ENCODE measurements at places on chromosomes 7 and 10.

DNA sequence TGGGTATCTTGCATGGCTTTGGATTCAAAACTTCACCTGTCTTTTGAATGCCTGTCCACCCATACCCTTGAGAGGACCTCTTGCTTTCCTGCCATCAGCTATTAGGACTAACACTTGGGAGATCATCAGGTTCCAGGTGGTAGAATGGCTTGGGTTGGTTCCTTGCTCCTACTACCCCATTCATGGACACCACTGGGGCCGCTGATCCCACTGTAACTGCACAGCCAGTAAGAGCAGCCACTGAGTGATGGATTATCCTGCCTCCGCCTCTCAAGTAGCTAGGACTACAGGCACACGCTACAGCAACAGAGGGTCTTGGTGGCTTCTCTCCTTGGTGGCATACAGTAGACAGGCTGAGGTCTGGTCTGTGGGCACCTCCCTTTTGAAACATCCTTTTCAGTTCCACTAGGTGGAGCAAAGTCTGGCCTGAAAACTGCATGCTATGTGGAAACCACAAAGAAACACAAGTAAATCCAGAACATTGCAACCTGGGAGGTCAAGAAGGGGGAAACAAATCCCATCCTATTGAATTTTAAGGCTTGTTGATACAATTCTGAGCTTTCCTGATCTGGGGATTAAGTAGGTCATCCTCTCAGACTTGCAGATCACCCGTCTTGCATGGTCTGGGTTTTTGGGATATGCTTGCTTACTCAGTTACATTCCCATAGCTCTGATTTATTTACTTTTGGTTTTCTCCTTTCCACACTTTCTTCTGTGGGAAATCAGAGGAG is 9.4 kb downstream of the WBP1L start:
- DNase-seq: no peak

- no peak for DNase-seq
These were observed 365.3 kb upstream of the IGFBP3 start for GRCh38 chr7:46286356-46286755.

- DNase-seq: no peak
These were observed 168.4 kb upstream of the IMMP2L start for GRCh38 chr7:111730476-111731300.

DNA sequence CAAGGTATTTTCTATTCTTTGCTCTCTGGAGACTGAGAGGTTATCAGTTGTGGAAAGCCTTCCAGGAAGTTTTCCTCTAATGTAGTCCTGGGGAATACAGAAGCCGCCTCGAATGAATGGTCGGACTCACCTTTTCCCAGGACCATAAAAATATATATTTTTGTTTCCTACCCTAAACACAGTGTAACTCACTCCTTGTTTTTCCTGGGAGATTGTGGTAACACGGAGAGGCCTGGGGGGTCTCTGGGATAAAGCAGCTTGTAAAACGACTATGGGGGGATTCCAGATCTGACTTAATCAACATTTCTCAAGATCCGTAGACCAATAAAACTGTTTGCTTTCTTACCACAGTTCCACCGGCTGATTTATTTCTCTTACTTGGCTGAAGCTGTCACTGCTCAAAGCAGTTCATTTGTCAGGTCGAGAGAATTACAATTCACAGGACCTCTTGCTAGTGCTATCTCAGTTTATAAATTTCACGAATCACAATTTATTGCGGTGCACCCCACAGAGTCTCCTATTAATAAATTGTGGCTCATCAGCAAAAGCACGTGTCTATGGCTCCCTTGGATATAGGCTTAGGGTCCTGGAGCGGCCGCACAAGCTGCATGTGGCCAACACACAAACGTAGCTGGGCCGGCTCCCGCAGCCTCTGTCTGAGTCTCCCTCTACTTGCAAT is 176.3 kb upstream of the BMPER start:
- DNase-seq: no peak

DNA sequence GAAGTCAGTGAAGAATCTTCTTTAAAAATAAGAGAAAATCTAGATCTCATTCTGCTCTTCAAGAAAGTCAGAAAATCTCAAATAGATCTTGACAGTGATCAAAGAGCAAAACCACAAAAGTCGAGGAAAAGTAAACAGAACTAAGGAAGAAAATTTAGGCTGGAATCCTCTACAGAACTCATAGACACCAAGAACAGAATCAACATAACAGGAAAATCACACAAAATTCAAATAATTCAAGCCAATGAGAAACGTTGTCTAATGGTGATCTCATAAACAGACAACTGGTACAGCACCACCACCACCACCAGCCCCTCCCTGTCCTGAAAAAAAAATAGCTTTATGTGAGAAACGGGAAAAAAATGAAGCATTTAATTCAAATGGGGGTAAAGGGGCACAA is 6.9 kb downstream of the ITGB1 start:
- no peak for DNase-seq

DNA sequence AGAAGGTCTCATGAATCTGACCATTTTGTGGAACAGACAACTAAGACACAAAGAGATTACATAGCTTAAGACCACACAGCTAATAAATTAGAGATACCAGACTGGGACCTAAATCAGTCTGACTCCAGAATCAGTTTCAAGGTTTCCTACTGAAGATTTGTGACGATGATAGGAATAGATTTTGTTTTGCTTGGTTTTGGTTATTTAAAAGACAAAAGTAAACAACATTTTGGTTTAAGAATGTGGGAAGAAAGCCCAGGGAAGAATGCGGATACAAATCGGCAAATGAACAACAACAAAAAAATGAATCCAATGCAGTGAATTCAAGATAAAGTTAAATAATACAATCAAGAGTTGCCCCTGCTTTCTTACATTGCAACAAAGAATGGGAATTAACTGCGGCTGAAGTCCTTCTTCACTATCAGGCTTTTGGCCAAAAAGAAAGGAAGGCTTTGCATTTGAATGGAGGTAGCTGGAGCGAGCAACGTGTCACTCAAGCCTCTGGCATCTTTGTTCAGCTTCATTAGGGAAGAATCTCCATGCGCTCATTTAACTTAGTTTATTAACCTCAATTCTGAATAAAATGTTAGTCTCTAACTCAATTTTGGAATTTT is 210.8 kb downstream of the ADAM12 start:
- no peak for DNase-seq

- no peak for DNase-seq
These were observed 18.9 kb downstream of the ANLN start for GRCh38 chr7:36408589-36408988.

GRCh38 chr7:33632840-33633525 is 272.4 kb upstream of the BMPER start:
- DNase-seq: no peak

GRCh38 chr10:102491136-102491535 is 11.4 kb downstream of the ACTR1A start:
- no peak for DNase-seq

- no peak for DNase-seq
These were observed 611.9 kb downstream of the PTPRN2 start for GRCh38 chr7:157975401-157976372.

DNA sequence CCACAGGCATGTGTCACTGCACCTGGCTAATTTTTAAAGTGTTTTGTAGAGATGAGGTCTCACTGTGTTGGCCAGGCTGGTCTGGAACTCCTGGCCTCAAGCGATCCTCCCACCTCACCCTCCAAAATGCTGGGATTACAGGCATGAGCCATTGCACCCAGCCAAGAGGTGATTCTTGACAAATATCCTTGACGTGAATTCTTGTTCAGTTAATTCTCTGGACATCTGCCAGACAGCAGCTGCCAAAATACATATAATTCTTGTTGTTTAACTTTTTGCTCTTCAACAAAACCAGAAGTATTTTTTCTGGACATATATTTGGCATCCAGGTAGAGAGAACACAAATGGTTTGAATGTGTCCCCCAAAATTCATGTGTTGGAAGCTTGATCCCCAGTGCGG is 3.2 kb downstream of the ACADSB start:
- no peak for DNase-seq

DNA sequence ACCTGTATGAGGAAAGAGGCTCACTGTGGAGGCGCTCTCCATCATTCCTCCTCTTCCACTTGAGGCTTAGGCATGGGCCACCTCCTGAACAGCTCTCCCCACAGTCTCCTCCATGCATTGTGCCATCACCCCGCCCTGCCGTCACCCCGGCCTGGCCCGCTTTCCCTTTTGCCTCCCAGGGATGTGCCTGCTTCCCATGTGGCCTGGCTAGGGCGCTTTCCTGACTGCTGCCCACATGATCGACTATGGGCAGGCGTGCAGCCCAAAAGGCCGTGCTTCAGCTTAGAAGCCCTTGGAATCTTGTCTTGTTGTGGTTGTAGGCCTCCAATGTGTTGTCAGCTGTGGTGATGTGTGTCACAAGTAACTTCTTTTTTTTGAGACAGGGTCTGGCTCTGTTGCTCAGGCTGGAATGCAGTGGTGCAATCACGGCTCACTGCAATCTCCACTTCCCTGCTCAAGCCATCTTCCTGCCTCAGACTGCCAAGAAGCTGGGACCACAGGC is 1.8 kb upstream of the ACTR3C start:
- no peak for DNase-seq

DNA sequence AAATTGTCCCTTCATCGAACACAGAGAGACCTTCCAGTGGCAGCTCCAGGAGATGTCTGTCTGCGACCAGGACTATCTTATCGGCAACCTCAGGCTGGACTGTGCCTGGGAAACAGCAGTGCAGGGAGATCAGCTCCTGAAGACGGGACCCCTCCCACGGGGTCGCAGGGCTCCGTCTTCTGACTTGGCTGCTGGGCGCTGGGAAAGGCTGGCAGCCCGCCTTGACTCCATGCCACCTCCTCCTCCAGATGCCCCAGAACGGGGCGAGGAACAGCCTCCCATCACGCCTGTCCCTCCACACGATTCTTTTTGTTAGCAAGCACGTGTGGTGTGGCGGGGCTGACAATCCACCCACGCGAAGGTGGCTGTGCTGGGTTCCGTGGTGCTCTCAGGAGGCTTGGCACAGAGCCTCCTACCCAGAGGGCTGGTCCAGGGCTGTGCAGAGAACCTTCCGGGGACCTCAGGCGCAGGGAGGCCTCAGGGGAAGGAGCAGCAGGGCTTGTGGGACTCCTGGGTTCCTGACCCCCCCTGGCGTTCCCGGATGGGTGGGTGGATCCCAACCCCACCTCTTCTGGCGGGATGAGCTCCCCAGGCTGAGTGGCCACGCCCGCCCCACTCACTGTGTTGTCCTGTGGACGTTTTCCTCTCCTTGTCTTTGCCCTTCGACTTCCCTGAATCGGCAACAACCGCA is 47.6 kb upstream of the NKX6-2 start:
- DNase-seq: no peak

- no peak for DNase-seq
These were observed 22.8 kb downstream of the PPIA start for GRCh38 chr7:44819292-44819691.

GRCh38 chr10:113454341-113455061 is 98.4 kb upstream of the HABP2 start:
- DNase-seq: peak; percentile 56

DNA sequence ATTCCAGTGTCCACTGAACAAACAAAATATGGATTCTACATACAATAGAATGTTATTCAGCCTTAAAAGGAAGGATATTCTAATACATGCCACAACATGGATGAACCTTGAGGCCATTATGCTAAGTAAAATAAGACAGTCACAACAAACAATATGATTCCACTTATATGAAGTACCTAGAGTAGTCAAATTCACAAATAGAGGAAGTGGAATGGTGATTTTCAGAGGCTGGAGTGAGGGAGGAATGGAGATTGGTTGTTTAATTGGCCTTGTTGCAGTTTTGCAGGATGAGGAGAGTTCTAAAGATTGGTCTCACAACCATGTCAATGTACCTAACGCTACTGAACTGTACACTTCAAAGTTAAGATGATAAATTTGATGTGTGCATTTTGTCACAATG is 119.6 kb downstream of the CHN2 start:
- no peak for DNase-seq

DNA sequence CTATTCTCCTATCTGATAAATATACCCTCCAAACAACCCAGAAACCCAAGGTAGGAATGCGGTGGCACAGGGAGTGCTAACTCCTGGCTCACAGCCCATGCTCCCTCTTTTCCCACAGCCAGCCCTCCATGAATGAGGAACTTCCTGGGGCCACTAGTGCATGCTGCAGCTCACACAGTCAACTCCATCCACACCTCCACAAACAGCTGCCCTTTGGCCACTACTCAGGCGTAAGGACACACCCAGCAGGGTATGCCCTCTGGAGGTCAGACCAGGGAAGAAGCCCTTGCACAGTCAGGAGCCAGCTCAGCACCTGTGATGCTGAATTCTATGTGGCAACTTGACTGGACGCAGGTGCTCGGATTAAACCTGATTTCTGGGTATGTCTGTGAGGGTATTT is 85.2 kb upstream of the PIK3CG start:
- no peak for DNase-seq

GRCh38 chr7:816751-817671 is 15.3 kb upstream of the SUN1 start:
- DNase-seq: peak; percentile 66

GRCh38 chr7:265192-265997 is 24.6 kb upstream of the FOXL3 start:
- DNase-seq: no peak

DNA sequence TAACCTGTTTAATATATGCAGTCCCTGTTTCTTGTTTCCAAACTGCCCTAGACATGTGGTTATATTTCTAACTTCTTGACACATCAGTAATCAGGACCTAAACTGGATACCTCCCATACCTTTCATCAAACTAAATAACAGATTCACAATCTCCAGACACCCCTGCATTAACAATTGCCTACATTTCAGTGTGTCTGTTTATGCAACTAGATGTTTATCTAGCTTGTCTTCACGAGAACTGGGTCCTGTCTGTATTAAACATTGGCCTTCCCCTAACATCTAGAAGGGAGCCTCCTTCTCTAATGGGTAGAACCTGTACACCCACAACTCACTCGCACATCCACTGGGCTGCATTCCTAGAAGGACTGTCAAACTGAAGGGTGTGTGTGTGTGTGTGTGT is 683.7 kb upstream of the FZD8 start:
- DNase-seq: no peak

DNA sequence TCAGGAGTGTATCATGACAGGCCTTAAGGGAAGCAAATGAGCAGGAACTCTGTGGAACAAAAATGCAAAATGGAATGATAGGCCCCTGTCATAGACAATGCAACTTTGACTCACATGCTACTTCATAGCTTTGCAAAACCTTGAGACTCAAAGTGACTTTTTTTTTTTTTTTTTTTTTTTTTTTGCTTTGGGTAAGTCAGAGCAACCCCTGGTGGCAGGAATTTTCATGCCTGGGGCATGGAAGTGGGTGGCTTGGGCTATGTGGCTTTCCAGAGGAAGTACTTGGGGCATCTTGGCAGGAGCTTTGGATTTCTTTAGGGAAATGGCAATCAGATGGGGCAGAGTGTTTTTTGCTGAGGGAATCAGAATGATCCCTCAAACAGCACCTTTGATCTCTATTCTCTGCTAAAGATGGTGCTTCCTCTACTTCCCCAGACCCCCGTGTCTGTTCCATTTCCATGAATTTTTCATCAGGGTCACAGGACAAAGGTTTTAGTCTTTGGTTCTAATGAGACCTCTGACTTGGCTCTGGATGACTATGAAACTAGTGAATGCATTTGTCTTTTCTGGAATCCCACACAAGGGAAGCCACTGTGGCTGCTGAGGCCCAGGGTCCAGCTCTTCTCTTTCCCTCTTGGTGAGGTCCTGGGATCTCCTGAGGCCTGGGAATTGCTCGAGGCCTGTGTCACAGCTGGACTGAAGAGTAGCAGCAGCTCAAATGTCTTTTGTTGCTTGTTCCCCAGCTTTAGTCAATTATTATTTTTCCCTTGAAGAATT is 62.8 kb downstream of the TACC2 start:
- DNase-seq: no peak

- no peak for DNase-seq
These were observed 89.2 kb downstream of the HERPUD2 start for GRCh38 chr7:35605760-35606159.
